CD4-positive, alpha-beta T cell (primary cell): ENCODE measurements at places on chromosomes 5 and 9. TPM values are rescaled to one million over a fixed set of nuclear protein-coding genes. Genes with fewer than 3 reads are reported as not detected.

Gene CERCAM
- 0.30 TPM for total RNA-seq

Gene HK3
- 1.2 TPM for total RNA-seq

Gene SPOCK1
- not detected for total RNA-seq

Gene ADGRD2
- total RNA-seq = not detected

Gene FST
- 0.99 TPM for total RNA-seq

Gene C5orf52
- total RNA-seq = not detected

Gene FOXI1
- total RNA-seq = not detected

Gene APBB3
- 56.6 TPM for total RNA-seq

Gene INSL6
- total RNA-seq = not detected

Gene MEIKIN
- total RNA-seq = not detected

Gene PCDHB14
- total RNA-seq = not detected

Gene DENND1A
- 20.0 TPM for total RNA-seq

Gene PDZD2
- total RNA-seq = 1.8 TPM

Gene SLC26A2
- 4.2 TPM for total RNA-seq

Gene ASS1
- total RNA-seq = not detected

Gene BARHL1
- not detected for total RNA-seq

Gene MOCS2
- total RNA-seq = 20.4 TPM

Gene TLX3
- not detected for total RNA-seq

Gene CDH18
- not detected for total RNA-seq

Gene SLC35A4
- 16.9 TPM for total RNA-seq

Gene C5orf34
- total RNA-seq = 1.2 TPM

Gene FOXD4L3
- total RNA-seq = not detected

Gene EDIL3
- total RNA-seq = not detected

Gene GFPT2
- 1.1 TPM for total RNA-seq

Gene RORB
- total RNA-seq = not detected

Gene NUTM2G
- total RNA-seq = not detected
